ENCODE measurements at places on chromosomes 13 and 19. TPM values are rescaled to one million over a fixed set of nuclear protein-coding genes. Genes with fewer than 3 reads are reported as not detected.

- H3K4me1 ChIP-seq = peaks cover 6% of the 10 kb centered on the region
- peak overlapping the region; percentile 81 for H3K27ac ChIP-seq
- no peak for DNase-seq
Measured at GRCh38 chr19:57241176-57241575, 744 bp downstream of the ZNF805 start.

DNA sequence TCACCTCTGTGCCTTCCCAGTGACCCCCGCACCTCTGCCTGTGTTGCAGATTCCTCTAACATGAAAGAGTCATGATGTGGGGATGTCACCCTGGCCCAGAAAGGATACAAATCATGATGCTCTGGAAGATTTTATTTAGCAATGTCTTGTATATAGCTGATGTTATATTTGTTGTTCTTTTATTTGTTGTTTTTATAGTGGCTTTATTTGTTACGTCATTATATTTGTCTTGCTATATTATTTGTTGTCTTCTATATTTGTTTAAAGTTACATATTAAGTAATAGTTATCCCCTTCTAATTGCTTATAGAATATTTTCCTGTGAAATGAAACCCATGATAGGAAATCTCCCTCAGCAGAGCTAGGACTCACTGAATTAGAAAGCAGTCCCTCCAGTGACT is 1149.2 kb downstream of the UQCRFS1 start:
- no peak for DNase-seq
- H3K27me3 ChIP-seq = no peaks in the 10 kb centered on the region

DNA sequence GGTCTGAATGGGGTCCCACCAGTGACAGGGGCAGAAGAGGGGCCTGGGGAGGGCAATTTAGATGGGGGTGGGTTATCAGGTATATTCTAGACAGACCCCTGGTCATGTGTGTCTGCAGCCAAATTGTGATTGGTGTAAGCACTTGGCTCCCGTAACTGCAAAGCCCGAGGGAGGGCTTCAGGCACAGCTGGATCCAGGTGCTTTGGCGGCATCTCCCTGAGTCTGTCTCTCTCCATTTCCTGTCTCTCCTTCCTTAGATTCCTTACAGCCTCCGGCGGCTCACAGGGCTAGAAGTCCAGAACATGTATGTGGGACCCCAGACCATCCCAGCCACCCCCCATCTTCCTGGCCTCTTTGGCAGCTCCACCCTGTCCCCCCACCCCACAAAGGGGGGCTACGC is 31.4 kb downstream of the DHX34 start:
- no peaks in the 10 kb centered on the region for H3K27me3 ChIP-seq
- H3K4me1 ChIP-seq = no peaks in the 10 kb centered on the region
- H3K27ac ChIP-seq = no peak overlapping the region
- H3K4me3 ChIP-seq = no peak overlapping the region
- peaks cover 15% of the 10 kb centered on the region for H3K36me3 ChIP-seq

DNA sequence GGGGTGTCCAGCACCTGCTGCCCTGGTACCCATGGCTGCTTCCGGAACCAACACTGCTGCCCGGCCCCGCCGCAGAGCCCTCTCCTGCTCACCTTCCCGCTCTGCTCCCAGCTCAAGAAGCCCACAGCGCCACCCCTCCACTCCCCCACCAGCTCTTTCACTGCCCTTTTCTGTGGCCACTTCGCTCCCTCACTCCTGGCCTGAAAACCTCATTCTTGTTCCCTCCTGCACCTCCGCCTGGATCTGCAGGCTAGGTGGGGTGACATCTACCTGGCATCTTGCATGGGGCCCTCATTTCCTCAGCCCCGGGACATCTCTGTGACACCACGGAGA is 6.4 kb downstream of the ZNF787 start:
- H3K4me1 ChIP-seq = peaks cover 11% of the 10 kb centered on the region
- H3K27ac ChIP-seq = no peak overlapping the region
- no peaks in the 10 kb centered on the region for H3K27me3 ChIP-seq
- H3K4me3 ChIP-seq = no peak overlapping the region

DNA sequence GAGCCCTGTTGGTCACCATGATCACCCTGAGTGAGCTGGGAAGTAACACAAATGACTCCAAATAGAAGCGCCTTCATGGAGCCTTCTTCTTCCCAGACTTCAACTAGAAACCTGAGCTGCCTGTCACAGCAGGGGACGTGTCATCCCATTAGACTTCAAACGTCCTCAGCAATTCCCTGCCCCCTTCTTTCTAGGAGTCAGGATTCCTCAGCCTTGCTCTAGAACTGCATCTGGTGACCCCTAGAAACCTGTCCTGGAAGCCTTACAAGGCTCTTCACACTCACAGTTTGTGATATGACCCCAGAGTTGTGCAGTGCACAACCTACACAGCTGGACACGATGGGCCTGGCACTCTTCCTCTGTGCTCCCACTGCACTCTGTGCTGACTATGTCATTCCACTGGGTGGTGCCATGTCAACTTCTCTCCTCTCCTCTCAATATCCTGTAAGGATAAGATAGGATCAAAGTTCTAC is 23.6 kb upstream of the TTYH1 start:
- peaks cover 12% of the 10 kb centered on the region for H3K27me3 ChIP-seq
- H3K4me3 ChIP-seq = no peak overlapping the region
- peaks cover 14% of the 10 kb centered on the region for H3K4me1 ChIP-seq
- DNase-seq = no peak
- H3K27ac ChIP-seq = no peak overlapping the region

DNA sequence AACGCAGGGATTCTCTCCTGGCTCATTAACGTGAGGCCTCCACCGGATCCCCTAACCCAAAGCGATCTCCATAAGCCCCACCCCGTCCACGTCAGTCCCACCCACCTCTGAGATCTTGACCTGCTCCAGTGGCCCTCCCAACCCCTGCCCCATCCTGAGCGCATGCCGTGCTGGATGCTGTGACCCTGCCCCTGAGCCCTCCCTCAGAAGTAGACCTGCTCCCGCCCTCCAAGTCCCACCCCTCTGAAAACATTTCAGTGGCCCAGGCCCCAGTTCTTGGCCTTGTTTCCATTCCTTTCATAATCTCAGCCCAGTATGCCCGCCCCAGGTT is 19.9 kb downstream of the LMTK3 start:
- 0 out of 2 replicates have a peak, but pooled peaks cover 4% of the 10 kb centered on the region for H3K36me3 ChIP-seq
- no peak for DNase-seq
- no peaks in the 10 kb centered on the region for H3K27me3 ChIP-seq
- peaks cover 80% of the 10 kb centered on the region for H3K4me1 ChIP-seq

DNA sequence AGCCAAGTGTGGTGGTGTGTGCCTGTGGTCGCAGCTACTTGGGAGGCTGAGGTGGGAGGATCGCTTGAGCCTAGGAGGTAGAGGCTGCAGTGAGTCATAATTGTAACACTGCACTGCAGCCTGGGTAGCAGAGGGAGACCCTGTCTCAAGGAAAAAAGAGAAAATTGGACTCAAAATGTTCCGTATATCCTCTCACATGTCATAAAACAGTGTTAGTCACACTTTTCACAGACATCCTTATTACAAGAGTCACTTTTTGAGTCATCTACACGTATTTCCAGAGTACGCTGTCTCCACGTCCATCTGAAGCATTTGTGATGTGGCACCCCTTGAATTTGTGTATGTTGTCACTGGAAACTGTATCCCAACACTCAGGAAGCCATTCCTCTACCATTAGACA is 133.0 kb downstream of the SIPA1L3 start:
- H3K27me3 ChIP-seq = no peaks in the 10 kb centered on the region
- H3K4me1 ChIP-seq = peaks cover 15% of the 10 kb centered on the region
- no peak overlapping the region for H3K27ac ChIP-seq
- H3K36me3 ChIP-seq = no peaks in the 10 kb centered on the region
- no peak for DNase-seq

DNA sequence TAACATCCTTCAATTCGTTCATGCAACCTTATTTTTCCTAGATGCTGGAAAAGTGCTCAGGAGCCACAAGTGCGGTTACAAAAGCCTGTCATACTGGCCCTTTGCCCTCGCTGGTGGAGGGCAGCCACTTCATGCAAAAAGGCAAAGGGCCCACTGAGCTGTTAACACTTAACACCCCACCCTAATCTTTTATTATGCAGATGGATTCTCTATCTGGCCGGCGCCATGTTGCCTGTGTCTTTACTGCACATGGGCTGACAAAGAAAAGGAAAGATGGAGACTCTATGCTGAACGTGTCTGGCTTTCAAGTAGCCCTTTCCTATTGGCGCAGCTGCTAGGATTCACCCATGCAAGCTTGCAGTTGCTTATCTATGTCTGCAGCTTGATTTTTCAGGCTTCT is 10.8 kb downstream of the OR7D2 start:
- DNase-seq = no peak
- no peaks in the 10 kb centered on the region for H3K27me3 ChIP-seq
- no peaks in the 10 kb centered on the region for H3K36me3 ChIP-seq
- H3K4me1 ChIP-seq = no peaks in the 10 kb centered on the region

GRCh38 chr19:35419046-35419445 is 29.0 kb upstream of the FFAR2 start:
- peaks cover 6% of the 10 kb centered on the region for H3K4me1 ChIP-seq
- no peak overlapping the region for H3K27ac ChIP-seq
- DNase-seq = no peak
- no peaks in the 10 kb centered on the region for H3K36me3 ChIP-seq
- H3K4me3 ChIP-seq = no peak overlapping the region

DNA sequence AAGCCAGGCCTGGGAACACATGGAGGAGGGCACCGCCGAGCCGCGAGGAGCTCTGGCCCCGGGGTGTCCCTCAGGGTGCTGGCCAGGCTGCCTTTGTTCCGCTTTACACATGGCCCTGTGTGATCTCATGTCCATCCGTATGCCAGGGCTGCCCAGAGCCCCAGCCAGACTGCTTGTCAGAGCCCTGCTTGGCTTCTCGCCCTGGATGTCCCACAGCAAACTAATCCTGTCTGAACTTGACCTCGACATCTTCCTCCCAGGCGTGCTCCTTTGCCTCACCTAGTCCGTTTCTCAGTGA is 14.3 kb downstream of the BCKDHA start:
- peaks cover 13% of the 10 kb centered on the region for H3K4me1 ChIP-seq
- DNase-seq = no peak
- H3K27me3 ChIP-seq = no peaks in the 10 kb centered on the region

DNA sequence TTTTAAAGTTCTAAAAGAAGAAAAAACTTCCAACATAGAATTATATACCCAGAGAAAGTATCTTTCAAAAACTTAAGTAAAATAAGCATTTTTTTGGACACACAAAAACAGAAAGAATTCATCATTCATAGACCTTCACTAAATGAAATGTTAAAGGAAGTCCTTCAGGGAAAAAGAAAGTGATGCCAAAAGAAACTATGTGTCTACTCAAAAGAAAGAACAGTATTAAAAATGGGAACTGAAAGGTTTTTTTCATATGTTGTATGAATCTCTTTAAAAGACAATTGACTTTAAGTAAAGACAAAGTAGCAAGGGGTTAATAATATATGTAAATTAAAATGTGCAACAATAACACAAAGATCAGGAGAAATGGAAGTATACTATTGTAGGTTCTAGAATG is 96.5 kb downstream of the DHRS12 start:
- H3K4me1 ChIP-seq = no peaks in the 10 kb centered on the region
- no peak overlapping the region for H3K27ac ChIP-seq
- H3K36me3 ChIP-seq = no peaks in the 10 kb centered on the region
- no peak overlapping the region for H3K4me3 ChIP-seq

Gene COL5A3
- total RNA-seq = 0.15 TPM

DNA sequence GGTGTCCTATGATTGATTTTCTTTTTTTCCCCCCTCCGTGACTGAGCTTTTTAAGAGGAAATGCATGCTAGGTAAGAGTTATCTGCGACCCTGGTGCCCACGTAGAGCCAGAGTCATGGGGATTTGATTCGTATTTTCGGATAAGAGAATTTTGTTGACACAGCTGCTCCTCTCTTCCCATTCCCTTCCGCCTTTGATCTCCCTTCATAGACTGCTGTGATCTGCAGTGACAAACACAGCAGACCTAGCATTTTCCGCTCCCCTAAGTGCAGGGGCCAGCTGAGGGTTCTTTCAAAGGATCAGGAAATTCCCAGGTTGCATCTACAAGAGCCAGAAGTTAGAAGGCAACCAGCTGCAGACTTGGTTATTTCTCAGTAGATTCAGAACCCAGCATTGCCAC is 70.5 kb downstream of the ZNF568 start:
- H3K27ac ChIP-seq = no peak overlapping the region
- H3K36me3 ChIP-seq = no peaks in the 10 kb centered on the region
- no peaks in the 10 kb centered on the region for H3K4me1 ChIP-seq
- DNase-seq = no peak

DNA sequence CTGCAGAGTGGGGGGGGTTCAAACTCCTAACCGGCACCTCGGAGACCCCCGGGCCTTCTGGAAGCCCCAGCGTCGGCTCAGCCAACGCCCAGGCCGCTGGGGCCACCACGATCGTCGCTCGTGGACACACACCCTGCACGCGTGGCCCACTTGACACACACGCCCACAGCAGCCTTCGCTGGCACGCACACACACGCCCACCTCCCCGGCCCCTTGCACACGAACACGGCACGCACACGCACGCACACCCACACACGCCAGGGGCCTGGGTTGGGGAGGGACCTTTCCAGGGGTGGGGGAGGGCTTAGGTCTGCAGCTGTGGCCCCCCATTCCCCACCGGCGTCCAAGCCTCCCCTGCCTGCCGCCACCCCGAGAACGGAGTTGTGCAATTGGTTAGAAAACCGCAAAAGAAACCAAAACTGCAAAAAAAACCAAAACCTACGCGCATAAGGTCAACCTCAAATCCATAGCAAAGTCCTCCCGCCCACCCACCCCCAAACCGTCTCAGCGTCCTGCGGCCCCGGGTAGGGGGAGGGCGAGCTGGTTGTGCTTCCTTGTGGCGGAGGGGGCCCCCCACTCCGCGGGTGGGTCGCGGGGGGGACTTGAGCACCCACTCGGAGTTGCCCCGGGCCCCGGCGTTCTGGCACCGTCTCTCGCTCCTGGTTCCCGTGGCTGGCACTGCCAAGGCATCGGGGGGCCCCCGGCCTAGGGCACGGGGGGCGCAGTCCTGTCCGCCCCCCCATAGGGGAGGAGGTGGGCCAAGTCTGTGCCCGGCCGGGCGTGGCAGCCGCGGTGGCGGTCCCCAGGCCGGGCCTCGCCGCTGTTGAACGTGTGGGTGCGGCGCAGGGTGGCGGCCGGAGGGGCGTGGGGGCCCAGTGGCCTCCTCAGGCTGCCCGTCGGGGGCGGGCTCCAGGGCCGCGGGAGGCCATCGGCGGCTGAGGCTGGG is 3.3 kb upstream of the LRG1 start:
- H3K4me3 ChIP-seq = no peak overlapping the region
- DNase-seq = no peak
- H3K27ac ChIP-seq = no peak overlapping the region
- H3K27me3 ChIP-seq = no peaks in the 10 kb centered on the region
- H3K4me1 ChIP-seq = peaks cover 2% of the 10 kb centered on the region
- H3K36me3 ChIP-seq = peaks cover 2% of the 10 kb centered on the region

GRCh38 chr13:100461309-100462030 is 127.1 kb downstream of the GGACT start:
- H3K4me3 ChIP-seq = no peak overlapping the region
- no peak overlapping the region for H3K27ac ChIP-seq
- no peaks in the 10 kb centered on the region for H3K36me3 ChIP-seq
- peaks cover 8% of the 10 kb centered on the region for H3K4me1 ChIP-seq
- no peaks in the 10 kb centered on the region for H3K27me3 ChIP-seq
- no peak for DNase-seq

DNA sequence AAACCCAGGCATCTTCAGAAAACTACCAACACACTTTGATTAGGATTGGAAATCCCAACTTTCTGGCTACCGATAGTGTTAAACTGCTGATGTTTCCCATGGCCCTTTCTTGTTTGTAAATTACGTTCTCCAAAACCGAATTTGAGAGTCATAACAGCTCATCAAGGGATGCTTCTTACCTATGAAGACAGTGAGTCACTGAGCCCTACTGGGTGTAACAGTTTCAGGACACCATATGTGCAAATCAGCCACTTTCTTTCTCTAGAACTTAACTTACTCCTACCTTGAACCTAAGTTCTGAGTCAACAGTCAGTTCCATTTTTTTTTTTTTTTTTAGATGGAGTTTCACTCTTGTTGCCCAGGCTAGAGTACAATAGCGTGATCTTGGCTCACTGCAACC is 410.1 kb upstream of the TSHZ3 start:
- H3K4me1 ChIP-seq = no peaks in the 10 kb centered on the region
- no peak overlapping the region for H3K4me3 ChIP-seq
- H3K36me3 ChIP-seq = no peaks in the 10 kb centered on the region

All from HCT116 (cell line).